ENCODE measurements at places on chromosomes 1 and 21.

- peak; percentile 25 for DNase-seq
Observed at GRCh38 chr1:151720974-151721787, at the start of gene RIIAD1. Gene RIIAD1 (plus strand): TSS chr1:151721522. CDS start chr1:151721537, 15 bp downstream.

DNA sequence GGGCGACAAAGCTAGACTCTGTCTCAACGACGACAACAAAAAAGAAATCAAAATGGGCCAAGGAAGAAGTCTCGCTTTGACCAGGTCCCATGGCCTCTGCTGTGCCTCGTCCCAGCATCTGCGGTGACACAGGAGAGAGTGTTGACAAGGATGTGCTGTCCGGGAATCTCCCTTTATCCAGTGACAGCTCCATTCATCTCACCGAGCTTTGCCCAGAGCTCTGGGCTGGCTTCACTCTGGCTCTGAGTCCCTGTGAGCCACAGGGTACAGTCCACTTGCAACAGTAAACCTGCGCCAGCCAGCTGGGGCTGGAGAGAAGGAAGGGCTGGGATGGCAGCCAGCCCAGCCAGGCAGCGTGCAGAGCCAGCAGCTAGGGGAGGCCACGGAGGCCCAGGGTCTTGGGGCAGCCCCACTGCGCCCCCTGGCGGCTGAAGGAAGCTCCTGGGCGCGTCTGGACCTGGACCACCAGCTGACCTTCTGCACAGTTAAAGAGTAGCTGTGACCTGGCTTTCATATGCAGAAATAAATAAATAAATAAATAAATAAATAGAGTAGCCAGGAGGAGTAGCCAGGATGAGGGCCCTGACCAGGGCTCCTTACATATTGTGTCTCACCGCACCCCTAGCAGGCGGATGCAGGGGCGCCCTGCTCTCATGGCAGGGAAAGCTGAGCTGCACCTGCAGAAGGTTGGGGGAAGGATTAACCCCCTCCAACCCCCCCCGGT is 29.7 kb downstream of the ENO1 start:
- DNase-seq: peak; percentile 95

DNA sequence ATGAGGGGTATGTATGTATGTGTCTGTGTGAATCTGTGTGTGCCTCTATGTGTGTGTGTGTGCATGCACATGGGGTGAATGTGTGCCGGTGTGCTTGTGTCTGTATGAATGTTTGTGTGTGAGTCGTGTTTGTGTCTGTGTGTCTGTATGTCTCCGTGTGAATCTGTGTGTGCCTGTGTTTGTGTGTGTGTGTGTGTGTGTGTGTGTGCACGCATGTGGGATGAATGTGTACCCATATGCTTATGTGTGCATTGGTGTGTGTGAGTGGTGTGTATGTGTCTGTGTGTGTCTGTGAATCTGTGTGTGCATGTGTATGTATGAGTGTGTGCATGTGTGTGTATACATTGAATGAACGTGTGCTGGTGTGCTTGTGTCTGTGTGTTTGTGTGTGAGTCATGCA is 88.9 kb downstream of the MATN1 start:
- DNase-seq: no peak

GRCh38 chr1:180185281-180185680 is 30.6 kb downstream of the QSOX1 start:
- DNase-seq: no peak

DNA sequence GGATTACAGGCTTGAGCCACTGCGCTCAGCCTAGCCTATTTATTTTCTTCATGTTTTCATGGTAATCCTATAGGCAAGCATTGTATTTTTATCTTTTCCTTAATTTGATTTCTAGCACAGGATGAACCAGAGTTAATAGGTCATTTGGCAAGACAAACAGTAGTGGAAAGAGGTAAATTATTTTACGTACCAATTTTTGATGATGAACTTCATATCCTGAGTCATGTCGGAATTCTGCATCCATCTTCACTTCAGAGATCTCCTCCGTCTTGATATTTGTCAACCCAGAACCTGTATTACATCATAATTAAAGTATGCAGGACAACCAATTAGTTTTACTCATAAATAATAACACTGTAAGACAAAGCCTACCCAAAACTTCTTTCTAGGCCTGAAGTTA is 162.6 kb downstream of the GABPA start:
- DNase-seq: no peak
